ENCODE measurements at places on chromosomes 11 and 22.

DNA sequence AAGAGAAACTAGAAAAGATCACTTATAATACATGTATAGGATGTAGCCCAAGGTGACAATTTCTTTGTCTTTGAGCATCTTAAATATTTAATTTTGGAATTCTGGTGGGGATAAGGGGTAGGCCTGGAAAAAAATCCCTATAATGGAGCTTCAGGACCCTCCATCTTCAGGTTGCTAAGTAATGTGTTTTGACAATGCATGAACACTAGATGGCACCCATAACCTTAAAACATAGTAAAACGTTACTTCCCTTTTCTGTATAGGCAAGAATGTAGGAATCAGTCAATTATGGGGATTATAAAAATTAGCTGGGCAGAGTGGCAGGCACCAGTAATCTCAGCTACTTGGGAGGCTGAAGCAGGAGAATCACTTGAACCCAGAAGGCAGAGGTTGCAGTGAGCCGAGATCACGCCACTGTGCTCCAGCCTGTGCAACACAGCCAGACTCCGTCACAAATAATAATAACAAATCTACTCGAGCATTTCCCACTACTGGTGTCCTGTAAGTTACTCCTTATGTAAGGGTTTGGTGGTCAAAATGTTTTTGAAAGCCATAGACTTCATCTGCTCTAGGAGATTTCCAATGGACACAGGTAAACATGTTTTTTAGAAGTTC, 541.9 kb upstream of the CCDC90B start:
- no peak for DNase-seq

GRCh38 chr11:64591257-64592233, 525 bp downstream of the SLC22A12 start:
- no peak for DNase-seq

- no peak for DNase-seq
Observed at GRCh38 chr11:47986219-47986618, 5.9 kb downstream of the PTPRJ start.

- no peak for DNase-seq
Observed at GRCh38 chr11:125111001-125111342, 454 bp downstream of the TMEM218 start.

- DNase-seq: no peak
Observed at GRCh38 chr11:78499971-78500370, 74.7 kb downstream of the NARS2 start.

DNA sequence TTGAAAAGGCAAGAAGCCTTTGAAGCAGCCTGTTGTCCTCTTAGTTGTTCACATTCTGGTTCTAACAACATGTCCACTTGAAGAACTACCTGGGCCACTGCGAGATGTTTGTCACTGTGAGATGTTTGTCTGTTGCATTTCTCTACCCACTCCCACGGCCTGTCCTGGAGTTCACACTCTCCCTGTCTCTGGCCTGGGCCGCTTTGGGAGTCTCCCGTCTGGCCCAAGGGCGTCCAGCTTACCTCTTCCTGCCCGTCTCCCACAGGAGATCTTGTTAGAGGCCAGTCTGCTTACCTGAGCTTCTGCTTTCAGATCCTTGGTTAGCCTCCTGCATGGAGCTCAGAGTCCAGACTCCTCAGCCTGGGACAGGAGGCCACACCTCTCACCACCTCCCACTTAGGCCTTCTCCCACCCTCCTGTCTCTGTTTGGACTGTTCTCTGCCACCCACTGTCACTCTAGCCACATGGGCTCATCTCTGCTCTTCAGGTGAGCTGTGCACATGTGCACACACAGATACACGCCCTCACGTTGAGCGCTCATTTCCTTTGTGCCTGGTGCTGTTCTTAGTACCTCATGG, 66.0 kb downstream of the TBC1D22A start:
- DNase-seq: no peak

- no peak for DNase-seq
Observed at GRCh38 chr22:26986884-26987283, 329.5 kb downstream of the MIAT start.

DNA sequence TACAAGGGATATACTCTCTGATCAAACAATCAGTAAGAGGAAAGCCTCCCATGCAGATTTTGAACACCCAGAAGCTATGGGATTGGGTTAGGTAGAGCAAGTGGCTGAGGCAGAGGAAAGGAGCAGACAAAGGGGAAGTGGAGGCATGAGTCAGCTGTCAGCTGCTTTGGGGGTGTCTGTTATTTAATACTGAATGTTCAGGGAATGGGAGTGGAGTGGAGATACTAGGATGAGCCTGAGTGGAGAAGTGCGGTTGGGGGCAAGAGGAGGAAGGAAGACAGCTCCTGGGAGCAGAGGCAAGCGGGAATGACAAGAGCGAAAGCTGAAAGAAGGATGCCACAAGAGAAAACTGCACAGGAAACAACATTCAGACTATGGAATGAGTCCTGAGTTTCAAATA, 22.7 kb upstream of the TMPRSS5 start:
- no peak for DNase-seq

- DNase-seq: no peak
Observed at GRCh38 chr22:46514592-46515207, 22.7 kb downstream of the CELSR1 start.

GRCh38 chr11:117564321-117564720, 232.7 kb downstream of the DSCAML1 start:
- no peak for DNase-seq

GRCh38 chr22:23403720-23404688, 176.1 kb downstream of the IGLL1 start:
- no peak for DNase-seq

GRCh38 chr11:10864688-10865087, 6.8 kb upstream of the ZBED5 start:
- no peak for DNase-seq

DNA sequence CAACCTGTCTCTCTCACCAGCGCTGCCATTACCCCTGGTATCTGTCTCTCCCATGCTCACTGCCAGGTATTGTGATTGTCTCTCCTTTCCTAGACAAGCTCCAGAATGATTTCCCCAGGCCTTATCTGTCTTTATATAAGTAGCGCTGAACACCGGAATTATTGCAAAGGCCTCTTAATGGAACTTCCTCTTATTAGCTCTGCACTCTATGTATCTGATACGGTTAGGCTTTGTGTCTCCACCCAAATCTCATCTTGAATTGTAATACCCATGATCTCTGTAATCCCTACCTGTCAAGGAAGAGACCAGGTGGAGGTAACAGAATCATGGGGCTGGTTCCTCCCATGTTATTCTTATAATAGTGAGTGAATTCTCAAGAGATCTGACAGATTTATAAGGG, 39.3 kb downstream of the DDI1 start:
- no peak for DNase-seq

GRCh38 chr22:32577591-32577990, 103.0 kb downstream of the FBXO7 start:
- no peak for DNase-seq

GRCh38 chr11:133787379-133788141, 57.8 kb downstream of the SPATA19 start:
- no peak for DNase-seq

- no peak for DNase-seq
Observed at GRCh38 chr22:41260871-41261270, 20.1 kb upstream of the CHADL start.

- no peak for DNase-seq
Observed at GRCh38 chr11:112334381-112334780, 73.7 kb upstream of the PLET1 start.

DNA sequence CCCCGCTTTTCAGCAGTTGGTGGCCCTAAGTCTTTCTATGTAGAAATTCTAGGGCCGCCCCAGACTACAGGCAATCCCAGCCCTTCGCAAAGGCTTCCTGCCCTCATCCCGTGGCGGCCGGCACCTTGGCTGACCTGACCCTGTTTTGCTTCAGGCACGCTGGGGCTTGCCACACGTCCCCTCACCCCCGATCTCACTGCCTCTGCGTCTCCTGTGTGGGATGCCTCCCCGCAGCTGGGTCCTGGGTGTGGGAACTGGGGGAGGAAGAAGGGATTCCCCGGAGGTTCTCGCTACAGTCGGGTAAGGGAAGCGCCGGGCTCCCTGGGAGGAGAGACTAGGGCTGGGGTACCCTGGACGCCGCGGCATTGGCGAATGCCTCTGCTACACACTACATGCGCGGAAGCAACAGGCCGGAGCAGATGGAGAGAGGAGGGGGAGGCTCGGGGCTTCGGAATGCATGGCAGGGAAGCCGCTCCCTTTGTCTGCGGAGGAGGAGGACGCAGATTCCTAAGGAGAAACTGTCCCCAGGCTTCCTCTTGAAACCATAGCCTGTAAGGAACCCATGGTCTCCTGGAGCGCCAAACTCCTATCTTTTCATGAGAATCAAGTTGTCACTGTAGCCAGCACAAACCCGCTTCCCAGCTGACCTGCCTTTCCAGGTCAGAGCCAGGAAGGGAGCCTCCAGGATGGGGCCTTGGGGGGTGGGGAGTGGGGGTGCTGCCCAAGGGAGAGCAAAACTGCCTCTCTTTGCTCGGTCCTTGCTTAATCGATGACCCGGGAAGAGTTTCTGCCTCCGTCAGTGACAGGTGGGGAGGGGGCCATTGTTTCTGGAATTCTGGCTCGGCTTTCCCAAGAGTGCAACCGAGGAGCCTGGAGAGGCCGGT, 1.4 kb downstream of the DTX4 start:
- DNase-seq: no peak

DNA sequence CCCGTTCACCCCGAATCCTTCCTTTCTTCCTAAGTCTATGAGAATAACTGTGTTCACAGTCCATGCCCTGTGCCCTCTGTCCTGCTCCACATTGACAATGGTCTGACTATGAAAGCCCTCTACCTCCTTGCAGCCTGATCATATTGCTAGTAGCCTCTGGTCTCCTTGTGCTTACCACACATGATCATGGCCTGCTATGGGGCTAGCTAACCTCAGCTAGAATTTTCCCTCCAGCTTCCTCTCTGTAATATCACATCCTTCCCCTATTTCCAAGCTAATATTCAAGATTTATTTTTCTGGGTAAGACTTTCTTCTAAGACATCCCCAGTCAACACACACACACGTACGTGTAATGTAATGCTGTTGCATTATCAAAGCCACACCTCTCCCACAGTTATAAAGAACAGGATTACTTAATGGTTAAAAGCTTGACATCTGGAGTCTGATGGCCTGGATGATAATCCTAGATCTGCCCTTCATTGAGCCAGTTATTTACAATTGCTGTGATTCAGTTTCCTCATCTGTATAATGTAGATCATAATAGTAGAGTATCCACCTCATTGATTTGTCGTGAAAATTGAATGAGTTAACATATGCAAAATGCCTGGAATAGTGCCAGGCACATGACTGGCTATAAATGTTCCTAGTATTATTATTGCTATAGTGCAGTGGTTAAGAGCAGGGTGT, 214.4 kb upstream of the BLID start:
- no peak for DNase-seq

DNA sequence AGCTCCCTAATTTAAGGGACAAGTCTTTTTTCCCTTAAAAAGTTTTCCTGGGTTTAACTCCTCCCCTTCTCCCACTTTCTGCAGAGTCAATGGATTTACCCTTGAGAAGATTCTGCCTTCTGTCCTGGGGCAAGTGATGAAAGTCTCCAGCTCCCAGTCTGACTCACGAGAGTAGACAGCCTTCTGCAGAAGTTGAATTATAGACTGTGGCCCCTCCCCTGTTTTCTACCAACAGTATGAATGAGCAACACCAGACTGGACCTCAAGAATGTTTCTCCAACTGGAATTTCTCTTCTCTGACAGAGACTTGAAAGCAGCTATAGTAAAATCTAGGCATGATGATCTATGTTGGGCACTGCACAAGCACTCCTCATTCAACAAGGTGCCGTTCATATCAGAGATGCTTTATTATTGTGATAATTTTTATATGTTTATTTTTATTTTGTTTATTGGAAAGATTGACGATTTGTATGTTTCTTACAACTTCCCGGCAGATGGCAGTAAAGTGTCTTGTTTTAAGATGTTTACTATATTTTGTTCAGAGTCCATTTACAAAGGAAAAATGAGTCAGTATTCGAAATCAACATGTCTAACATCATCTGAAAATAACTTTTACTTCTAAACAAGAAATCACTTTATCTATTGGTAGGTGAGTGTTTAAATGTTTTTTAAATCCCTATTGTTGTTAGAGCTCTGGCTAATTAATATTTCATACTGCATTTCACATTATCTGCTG, 56.6 kb downstream of the LMO2 start:
- DNase-seq: no peak

DNA sequence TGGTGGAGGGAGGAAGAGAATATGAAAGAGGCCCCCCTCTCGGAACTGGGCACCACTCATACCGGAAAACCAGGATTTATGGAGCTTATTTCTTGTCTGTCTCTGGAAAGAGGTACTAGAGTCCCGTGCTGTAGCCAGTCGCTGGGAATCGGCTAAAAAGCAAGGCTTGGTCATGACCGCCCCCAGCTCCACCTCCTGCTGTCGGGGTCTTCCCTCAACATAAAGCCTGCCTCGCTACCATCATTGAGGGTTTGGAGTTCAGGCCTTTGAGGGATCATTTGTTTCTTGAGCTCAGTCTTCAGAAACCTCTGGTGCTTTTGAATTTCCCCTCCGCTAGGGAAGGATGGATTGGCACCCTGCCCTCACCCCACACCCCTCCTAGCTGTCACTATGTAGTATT, 97.1 kb downstream of the TSPAN18 start:
- DNase-seq: no peak

DNA sequence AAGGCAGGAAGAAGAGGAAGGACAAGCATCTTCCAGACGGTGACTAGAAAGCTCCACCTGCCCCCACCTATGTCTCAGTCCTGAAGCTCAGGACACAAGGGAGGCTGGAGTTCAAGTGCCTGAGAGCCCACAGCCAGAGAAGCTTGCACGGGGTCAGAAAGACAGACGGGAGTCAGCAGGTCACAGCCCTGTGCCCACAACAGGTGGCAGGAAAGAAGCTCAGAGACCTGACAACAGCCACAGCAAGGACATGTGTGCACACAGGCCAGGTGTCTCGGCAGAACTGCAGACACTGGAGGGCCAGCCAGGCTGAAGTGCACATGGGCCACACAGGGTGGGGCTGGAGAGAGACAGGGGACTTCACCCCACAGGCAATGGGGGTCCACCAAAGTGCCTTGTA, 37.2 kb upstream of the MOB2 start:
- DNase-seq: no peak

- no peak for DNase-seq
Observed at GRCh38 chr11:85787809-85788760, 22.9 kb downstream of the SYTL2 start.

- no peak for DNase-seq
Observed at GRCh38 chr11:111879637-111879960, 258 bp downstream of the CFAP68 start.

- no peak for DNase-seq
Observed at GRCh38 chr11:77046060-77046501, 11.9 kb downstream of the B3GNT6 start.

DNA sequence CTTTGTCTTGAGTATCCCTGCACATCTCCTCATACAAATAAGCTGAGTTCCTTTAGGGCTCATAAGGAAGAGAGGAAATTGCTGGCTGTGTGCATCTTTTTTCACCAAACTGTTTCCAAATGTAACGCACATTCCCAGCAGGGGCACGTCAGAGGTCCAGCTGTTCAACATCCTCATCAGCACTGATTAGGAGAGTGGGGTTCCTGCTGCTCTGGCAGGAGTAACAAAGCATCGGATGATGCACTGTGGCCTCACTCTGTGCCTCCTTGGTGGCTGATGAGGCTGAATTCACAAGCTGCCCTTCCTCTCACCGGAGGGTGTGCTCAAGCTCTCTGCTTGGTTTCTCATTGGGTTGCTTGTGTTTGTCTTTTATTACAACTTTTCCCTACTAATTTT, 35.5 kb upstream of the SLC25A1 start:
- DNase-seq: no peak
